ENCODE measurements at places on chromosomes 3 and 15. TPM values are rescaled to one million over a fixed set of nuclear protein-coding genes. Genes with fewer than 3 reads are reported as not detected.
A peak's percentile ranks its signal among the peaks of the same experiment; 100 is the strongest.

DNA sequence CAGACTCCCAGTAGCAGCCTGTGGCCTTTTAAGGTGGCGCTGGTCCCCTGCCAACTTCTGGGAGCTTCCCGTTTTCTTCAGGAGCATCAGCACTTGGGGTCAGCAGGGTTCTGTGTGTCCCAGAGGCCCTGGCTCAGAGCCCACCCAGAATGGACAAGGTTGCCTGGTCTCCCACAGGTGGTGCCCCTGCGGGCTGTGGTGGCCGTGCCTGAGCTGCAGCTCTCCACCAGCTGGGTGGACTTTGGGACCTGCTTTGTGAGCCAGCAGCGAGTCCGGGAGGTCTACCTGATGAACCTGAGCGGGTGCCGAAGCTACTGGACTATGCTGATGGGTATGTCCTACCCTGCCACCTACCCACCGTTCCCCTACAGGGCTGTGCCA is 15.5 kb downstream of the ACAA1 start:
- no peak overlapping the region for H3K4me3 ChIP-seq
- no peaks in the 10 kb centered on the region for H3K4me1 ChIP-seq
- no peaks in the 10 kb centered on the region for H3K27me3 ChIP-seq
- H3K36me3 ChIP-seq = no peaks in the 10 kb centered on the region
- no peak for DNase-seq
- no peak overlapping the region for H3K27ac ChIP-seq

DNA sequence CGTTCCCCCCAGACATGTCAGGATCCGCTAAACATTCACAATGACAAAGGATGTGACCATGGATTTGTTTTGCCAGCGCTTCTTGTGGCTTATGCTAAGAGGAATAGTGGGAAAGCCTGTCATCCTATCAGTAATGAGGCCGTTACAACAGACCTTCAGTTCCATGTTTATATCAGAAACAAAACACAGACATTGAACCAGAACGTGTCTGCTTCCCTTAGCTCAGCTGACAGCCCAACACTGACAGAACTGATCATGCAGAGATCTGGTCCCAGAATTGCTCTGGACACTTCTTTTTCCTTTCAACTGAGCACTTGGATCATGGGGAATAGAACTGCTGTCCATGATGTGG is 58.3 kb upstream of the MYZAP start:
- DNase-seq = no peak
- peaks cover 11% of the 10 kb centered on the region for H3K4me1 ChIP-seq
- no peaks in the 10 kb centered on the region for H3K27me3 ChIP-seq
- no peak overlapping the region for H3K4me3 ChIP-seq
- H3K36me3 ChIP-seq = no peaks in the 10 kb centered on the region

GRCh38 chr3:156705761-156706616 is 31.6 kb downstream of the TIPARP start:
- H3K27me3 ChIP-seq = no peaks in the 10 kb centered on the region
- no peaks in the 10 kb centered on the region for H3K36me3 ChIP-seq
- peaks cover 9% of the 10 kb centered on the region for H3K4me1 ChIP-seq
- H3K27ac ChIP-seq = no peak overlapping the region

Gene PLCH1
- 8.7 TPM for total RNA-seq

DNA sequence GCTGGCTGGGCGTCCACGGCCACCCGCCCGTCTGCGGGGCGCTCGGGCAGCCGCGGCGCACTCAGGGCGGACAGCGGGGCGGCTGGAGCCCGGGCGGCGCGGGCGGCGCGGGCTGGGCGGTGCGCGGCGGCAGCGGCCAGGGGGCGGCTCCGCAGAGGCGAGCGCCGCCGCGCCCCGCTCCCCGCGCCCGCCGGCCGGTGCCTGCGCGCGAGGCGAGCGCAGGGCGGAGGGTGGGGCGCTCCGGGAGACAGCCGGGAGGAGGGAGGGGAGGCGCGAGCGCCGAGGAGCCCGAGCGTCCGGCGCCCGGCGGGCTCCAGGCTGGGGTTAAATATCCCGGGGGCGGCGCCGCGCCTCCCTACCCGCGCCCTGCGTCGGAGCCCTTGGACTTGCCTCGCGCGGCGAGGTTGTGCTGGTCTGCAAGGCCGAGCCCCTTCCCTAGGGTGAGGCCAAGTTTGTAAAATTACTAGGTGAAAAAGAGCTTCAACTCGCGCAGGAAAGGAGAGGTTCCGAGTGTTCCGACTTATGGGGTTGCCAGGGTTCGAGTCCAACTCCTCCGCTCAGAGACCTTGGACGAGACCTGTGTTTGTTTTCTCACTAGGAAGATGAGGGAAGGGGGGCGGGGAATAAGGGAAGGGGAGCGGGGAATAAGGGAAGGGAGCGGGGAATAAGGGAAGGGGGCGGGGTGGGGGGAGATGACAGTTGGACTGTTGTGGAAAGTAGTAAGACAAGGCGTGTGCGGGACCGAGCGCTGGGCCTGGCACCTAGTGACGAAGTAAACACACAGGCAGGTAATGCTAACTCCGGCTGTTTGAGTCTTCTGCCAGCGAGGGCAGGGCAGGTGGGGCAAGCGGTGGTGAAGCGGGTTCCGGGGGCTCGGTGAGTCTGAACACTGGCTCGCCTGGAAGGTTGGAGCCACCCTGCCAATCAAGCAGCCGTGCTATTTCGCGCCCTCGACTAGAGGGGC is at the start of gene TNFAIP8L3:
TSS of gene TNFAIP8L3 (minus strand) at position 301 of the 964 bp plus-strand sequence. CDS start 311 bp downstream, outside the sequence.
- H3K27ac ChIP-seq = peak within 1 kb of the TSS; percentile 78
- H3K4me1 ChIP-seq = peaks cover 13% of the 10 kb centered on the region
- peaks cover 37% of the 10 kb centered on the region for H3K27me3 ChIP-seq

Gene DTX3L
- 22.8 TPM for total RNA-seq

GRCh38 chr3:12593473-12593872 is 36.6 kb downstream of the MKRN2 start:
- no peak overlapping the region for H3K4me3 ChIP-seq
- H3K36me3 ChIP-seq = no peaks in the 10 kb centered on the region
- H3K4me1 ChIP-seq = no peaks in the 10 kb centered on the region
- no peak overlapping the region for H3K27ac ChIP-seq
- DNase-seq = no peak

DNA sequence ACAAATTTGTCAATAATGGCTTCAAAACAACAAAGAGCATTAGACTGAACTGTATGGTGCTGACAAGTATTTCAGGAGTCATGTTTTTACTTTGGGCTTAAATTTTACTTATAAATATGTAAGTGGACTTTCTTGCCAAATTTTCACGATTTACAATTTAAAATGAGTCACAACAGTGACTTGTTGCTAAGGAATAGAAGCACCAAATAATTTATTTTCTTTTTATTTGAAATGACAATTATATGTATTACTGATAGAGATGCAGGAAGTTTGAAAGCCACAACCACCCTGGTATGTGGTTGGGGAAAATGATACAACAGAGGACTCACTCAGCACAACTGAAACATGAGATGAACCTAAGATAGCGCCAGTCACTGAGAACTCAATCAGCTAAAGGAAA is 90.3 kb downstream of the FMN1 start:
- no peak overlapping the region for H3K27ac ChIP-seq
- no peaks in the 10 kb centered on the region for H3K27me3 ChIP-seq
- no peaks in the 10 kb centered on the region for H3K36me3 ChIP-seq
- H3K4me3 ChIP-seq = no peak overlapping the region
- no peak for DNase-seq

- H3K27me3 ChIP-seq = peaks cover 4% of the 10 kb centered on the region
- no peak for DNase-seq
- H3K4me3 ChIP-seq = no peak overlapping the region
These were observed 22.1 kb upstream of the ATP2B2 start for GRCh38 chr3:10527295-10528001.

DNA sequence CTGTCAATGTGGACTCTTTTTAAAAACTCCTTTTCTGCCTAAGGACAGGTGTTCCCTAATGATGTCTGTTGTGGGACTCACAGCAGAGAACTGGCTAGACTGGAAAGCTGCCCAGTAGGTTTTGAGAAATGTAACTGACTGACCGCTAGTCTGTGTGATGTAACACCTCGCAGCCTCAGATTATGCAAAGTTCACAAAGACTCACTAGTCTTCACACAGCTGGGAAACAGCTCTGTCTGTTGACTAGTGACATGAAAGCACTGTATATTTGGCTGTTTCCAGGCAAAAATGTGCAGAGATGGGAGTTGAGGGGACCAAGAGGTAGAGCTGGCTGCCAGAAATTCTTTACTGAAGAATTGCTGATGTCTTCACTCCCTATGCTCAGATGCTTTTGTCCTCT is 10.3 kb downstream of the PDZRN3 start:
- H3K4me3 ChIP-seq = no peak overlapping the region
- no peaks in the 10 kb centered on the region for H3K27me3 ChIP-seq
- H3K27ac ChIP-seq = peak overlapping the region; percentile 60
- DNase-seq = peak; percentile 20

GRCh38 chr3:64074895-64075679 is 51.8 kb upstream of the PSMD6 start:
- no peak for DNase-seq
- no peaks in the 10 kb centered on the region for H3K27me3 ChIP-seq
- H3K36me3 ChIP-seq = no peaks in the 10 kb centered on the region
- H3K27ac ChIP-seq = no peak overlapping the region
- H3K4me1 ChIP-seq = no peaks in the 10 kb centered on the region

GRCh38 chr3:176650478-176650877 is 546.8 kb downstream of the TBL1XR1 start:
- H3K4me1 ChIP-seq = no peaks in the 10 kb centered on the region
- H3K36me3 ChIP-seq = no peaks in the 10 kb centered on the region
- H3K27ac ChIP-seq = no peak overlapping the region
- no peaks in the 10 kb centered on the region for H3K27me3 ChIP-seq

DNA sequence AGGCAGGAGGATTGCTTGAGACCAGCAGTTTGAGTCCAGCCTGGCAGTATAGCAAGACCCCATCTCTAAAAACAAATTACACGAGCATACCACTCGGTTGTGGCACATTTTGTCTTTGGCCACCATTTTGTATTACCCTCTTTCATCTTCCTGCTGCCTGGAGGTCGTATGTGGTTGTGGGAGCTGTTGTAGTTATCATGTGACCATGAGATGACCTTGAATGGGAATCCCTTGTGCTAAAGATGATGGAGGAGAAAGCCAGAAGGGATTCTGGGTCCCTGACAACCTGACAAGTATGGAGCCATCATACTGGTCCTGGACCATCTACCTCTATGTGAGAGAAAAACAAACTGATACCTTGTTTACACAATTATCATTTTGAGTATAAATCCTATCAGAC is 45.2 kb upstream of the BHLHE40 start:
- no peaks in the 10 kb centered on the region for H3K4me1 ChIP-seq
- no peaks in the 10 kb centered on the region for H3K27me3 ChIP-seq
- DNase-seq = no peak
- H3K36me3 ChIP-seq = no peaks in the 10 kb centered on the region
- H3K27ac ChIP-seq = no peak overlapping the region

GRCh38 chr3:182516597-182517336 is 276.5 kb upstream of the ATP11B start:
- H3K4me3 ChIP-seq = no peak overlapping the region
- H3K4me1 ChIP-seq = no peaks in the 10 kb centered on the region
- H3K27ac ChIP-seq = no peak overlapping the region
- no peaks in the 10 kb centered on the region for H3K27me3 ChIP-seq
- no peak for DNase-seq

Gene FBXO40
- total RNA-seq = not detected

Gene WDR73
- total RNA-seq = 12.7 TPM

Gene POPDC2
- total RNA-seq = 15.7 TPM

DNA sequence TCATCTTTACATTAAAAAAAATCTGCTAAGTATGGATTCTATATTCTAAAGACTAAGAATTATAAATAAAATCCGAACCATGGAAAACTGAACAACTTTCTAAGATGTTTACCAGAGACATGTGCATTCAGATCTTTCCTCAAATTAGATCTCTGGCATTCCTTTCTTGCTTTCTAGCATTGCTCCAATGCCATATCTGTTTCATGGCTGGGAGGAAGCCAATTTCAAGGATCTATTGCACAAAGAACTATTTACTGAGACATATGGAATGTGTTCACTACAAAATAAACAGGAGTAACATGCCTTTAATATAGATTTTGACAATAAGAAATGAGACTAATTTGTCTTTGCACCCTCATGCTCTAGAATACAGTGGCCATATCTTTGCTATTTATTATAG is 45.1 kb upstream of the NANOGP8 start:
- no peak overlapping the region for H3K27ac ChIP-seq
- H3K4me3 ChIP-seq = no peak overlapping the region
- no peaks in the 10 kb centered on the region for H3K27me3 ChIP-seq

DNA sequence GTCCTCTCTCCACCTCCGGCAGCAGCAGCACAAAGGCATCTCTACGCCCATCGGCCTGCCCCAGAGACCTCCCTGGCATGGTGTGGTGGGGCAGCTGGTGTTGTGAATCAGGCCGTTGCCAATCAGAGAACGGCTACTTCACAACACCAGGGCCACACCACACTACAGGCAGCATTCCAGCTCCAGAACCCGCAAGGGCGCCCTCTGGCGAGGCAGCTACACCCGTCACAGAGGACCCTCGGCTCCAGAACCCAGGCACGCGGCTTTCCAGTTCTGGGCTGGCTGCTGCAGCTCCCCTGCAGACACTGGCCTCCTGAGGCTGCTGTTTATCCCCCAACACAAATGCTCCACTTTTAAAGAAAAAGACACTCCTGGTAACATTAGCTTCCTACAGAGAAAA is 127.5 kb upstream of the TOPAZ1 start:
- H3K27ac ChIP-seq = no peak overlapping the region
- H3K27me3 ChIP-seq = peaks cover 21% of the 10 kb centered on the region
- no peak overlapping the region for H3K4me3 ChIP-seq

Gene BAHD1
- 23.3 TPM for total RNA-seq

GRCh38 chr3:127590282-127590592 is 296 bp downstream of the TPRA1 start:
- DNase-seq = peak; percentile 35
- peak overlapping the region; percentile 83 for H3K4me3 ChIP-seq
- peaks cover 29% of the 10 kb centered on the region for H3K4me1 ChIP-seq
- peak overlapping the region; percentile 85 for H3K27ac ChIP-seq
- H3K36me3 ChIP-seq = no peaks in the 10 kb centered on the region

- H3K4me1 ChIP-seq = peaks cover 10% of the 10 kb centered on the region
- H3K27me3 ChIP-seq = no peaks in the 10 kb centered on the region
- DNase-seq = peak; percentile 73
- H3K4me3 ChIP-seq = no peak overlapping the region
- H3K36me3 ChIP-seq = no peaks in the 10 kb centered on the region
These were observed 296.5 kb downstream of the THSD4 start for GRCh38 chr15:71411538-71412482.

Gene HDC
- not detected for total RNA-seq

GRCh38 chr15:26943866-26944265 is 27.1 kb upstream of the GABRG3 start:
- no peak overlapping the region for H3K4me3 ChIP-seq
- no peaks in the 10 kb centered on the region for H3K4me1 ChIP-seq
- no peak overlapping the region for H3K27ac ChIP-seq
- DNase-seq = no peak
- no peaks in the 10 kb centered on the region for H3K36me3 ChIP-seq
- no peaks in the 10 kb centered on the region for H3K27me3 ChIP-seq

Gene CHST13
- total RNA-seq = 4.9 TPM

All from transverse colon (tissue), 4 donors.